WTC11 (cell line): ENCODE measurements at places on chromosomes 1 and 21.

DNA sequence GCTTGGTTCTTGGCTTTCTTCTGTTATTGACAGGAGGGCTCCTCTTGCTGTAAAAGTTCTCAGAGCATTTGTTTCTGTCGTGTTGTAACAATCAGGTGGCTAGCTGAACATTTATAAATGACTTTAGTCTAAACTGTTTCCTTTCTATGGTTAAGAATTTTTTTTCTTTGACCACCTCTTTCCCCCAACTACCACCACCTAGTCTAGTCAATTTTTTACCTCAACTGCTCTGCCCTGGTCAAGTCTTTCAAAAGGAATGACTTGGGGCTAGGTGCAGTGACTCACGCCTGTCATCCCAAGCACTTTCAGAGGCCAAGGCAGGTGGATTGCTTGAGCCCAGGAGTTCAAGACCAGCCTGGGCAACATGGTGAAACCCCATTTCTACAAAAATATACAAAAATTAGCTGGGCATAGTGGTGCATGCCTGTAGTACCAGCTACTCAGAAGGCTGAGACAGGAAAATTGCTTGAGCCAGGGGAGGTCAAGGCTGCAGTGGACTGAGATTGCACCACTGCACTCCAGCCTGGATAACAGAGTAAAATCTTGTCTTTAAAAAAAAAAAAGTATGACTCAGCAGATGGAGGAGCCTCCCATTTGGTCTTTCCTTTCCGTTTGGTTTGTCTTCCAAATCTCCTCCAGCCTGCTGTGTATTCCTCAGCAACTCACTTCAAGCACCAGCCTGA, 40.7 kb downstream of the MAP3K21 start:
- no peak for DNase-seq

- no peak for DNase-seq
These were observed 11.9 kb upstream of the PLXNA2 start for GRCh38 chr1:208256091-208256490.

GRCh38 chr1:217506878-217507277, 124.0 kb downstream of the GPATCH2 start:
- no peak for DNase-seq

- no peak for DNase-seq
These were observed 112.0 kb downstream of the AKT3 start for GRCh38 chr1:243738020-243738419.

DNA sequence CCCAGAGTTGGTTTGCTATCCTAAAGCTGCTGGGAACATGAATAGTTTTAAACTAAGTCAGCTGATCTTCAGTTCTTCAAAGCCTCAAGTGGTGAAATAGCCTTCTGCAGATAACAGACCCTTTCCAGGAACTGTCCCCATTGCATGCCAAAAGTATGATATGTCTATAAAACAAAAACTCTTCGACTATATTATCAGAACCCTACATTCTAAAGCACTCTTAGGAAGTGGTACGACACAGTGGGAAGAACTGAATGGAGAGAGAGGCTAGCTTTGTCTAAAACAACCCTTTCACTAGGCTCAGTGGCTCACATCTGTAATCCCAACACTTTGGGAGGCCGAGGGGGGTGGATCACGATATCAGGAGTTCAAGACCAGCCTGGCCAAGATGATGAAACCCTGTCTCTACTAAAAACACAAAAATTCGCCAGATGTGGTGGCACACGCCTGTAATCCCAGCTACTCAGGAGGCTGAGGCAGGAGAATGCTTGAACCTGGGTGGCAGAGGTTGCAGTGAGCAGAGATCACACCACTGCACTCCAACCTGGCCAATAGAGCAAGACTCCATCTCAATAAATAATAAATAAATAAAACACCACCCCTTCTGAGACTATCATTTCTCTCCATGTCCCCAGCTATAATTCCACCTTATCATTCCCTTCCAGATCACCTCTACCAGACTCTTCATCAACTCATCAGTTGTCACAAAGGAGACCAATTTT, 2.2 kb upstream of the FRRS1 start:
- no peak for DNase-seq

DNA sequence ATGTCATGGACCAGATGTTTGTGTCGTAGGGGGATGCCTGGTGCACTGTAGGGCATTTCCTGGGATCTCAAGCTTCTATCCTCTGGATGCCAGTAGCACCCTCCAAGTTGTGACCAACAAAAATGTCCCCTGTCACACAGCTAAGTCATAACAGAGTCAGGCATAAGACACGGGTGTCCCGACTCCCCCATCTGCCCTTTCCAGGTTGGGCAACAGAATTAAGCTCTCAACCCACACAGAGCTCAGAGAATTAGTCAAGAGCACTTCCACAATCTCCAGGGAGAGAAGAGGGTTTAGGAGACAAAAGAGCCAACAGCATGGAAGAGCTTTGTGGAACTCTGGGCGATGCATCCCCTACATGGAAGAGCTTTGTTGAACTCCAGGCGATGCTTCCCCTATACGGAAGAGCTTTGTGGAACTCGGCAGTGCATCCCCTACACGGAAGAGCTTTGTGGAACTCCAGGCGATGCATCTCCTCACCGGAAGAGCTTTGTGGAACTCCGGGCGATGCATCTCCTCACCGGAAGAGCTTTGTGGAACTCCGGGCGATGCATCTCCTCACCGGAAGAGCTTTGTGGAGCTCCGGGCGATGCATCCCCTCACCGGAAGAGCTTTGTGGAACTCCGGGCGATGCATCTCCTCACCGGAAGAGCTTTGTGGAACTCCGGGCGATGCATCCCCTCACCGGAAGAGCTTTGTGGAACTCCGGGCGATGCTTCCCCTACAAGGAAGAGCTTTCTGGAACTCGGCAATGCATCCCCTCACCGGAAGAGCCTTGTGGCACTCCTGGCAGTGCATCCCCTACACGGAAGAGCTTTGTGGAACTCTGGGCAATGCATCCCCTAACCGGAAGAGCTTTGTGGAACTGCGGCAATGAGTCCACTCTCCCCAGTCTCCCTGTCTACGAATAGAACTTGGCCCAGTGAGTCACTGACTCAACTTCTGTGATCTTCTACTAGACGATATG, 422.7 kb downstream of the KIF26B start:
- DNase-seq = no peak

DNA sequence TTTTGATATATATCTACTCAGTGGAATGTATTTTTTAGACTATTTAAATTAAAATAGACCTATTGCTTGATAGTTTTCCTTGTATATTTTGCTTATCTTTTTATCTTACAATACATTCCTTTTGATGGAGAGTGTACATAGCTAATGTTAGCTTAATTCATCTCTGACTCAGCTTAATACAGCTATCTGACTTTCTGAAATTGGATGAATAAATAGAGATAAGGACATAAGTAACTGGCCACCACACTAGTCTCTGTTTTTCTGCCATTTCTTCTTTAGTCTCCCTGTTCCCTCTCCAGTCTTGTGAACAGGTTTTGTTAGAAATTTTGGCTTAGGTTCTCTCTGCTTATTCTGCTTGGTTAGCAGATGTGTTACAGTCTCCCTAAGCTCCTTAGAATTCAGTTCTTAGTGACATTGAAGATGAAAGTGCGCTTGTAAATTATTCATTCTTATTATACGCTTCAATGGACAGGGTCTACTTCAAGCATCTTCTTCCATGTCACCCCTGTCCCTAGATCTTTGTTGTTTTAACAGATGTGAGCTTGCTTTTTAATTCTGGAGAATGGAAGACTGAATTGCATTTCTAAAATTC, 59.6 kb downstream of the XPR1 start:
- DNase-seq = no peak

- peak; percentile 76 for DNase-seq
These were observed at the start of gene ASAP3 for GRCh38 chr1:23483321-23484252. ASAP3 (minus strand) TSS chr1:23484179; CDS start chr1:23484133, 46 bp downstream.

GRCh38 chr21:40846587-40847411, at the start of gene DSCAM:
DSCAM (minus strand) TSS chr21:40847158; CDS start chr21:40846661, 497 bp downstream.
- DNase-seq = peak; percentile 60

- DNase-seq = no peak
These were observed 30.1 kb downstream of the CDKN2C start for GRCh38 chr1:51000160-51000559.

- DNase-seq = no peak
These were observed 366.0 kb downstream of the OMA1 start for GRCh38 chr1:58180537-58180936.

DNA sequence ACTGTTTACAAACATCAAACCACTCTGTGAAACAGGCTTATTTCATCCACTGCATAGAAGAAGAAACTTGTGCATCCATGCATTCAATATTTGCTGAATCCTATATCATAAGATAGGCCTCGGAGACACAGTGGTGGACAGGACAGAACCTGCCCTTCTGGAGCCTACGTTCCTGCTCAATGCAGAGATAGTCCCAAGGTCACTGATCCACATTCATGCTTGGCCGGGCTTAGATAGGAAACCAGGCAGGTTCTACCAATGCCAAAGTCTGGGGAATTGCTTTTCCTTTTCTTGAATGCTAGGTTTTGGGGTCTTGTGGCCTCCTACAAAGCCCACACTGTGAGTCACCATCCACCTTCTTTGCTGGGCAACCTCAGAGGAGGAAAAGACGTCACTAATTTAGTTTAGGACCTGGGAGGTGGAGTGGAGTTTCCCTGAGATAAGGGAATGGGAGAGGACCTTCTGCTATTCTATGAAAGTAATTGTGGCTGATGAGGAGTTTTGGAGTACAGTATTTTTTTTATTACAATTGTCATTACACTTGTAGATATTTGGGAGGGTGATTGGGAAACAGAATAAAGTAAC, 99.7 kb upstream of the CD34 start:
- no peak for DNase-seq

DNA sequence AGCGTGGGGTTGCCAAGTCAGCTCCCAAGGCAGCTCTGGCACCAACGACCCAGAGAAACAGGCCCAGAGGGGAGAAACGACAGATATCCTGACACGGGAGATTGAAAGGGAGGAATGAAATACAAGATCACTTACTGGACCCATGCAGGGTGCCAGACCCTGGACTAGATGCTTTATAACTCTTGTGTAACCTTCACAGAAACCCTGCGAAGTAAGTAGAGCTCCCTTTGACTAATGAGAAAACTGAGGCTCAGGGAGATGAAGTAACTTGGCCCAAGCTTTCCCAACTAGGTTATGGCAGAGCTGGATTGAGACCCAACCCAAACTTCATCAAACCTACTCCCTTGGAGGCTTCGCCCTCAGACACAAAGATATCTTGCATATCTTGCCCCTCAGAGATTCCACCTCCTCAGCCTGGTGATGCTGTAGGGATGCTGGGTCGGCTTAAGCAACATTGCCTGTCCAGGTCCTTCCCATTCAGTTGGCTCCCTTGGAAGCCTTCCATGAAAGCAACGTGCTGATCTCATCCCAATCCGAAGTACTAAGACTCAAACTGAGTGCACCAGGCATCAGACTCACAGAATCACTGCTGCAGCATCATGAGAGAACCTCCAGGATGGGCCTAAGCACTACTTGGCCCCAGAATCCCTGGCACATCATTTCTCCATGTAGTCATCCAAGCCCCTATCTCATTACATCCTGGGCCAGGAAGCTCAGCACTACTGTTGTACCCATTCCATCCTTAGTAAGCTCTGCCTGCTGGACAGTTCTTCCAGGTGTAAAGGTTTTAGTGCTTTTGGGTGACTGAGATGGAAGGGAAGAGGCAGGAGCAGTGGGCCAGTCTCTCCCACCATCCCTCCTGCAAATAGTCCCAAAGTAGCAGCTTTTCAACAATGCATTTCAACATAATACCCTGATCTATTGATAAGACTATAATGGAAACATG, 1.1 kb upstream of the IGSF9 start:
- DNase-seq = no peak

- no peak for DNase-seq
These were observed 9.3 kb downstream of the GLIS1 start for GRCh38 chr1:53729456-53730223.

- peak; percentile 36 for DNase-seq
These were observed 852 bp downstream of the KTI12 start for GRCh38 chr1:52032785-52033131.

- DNase-seq = peak; percentile 80
These were observed 29.5 kb downstream of the LDLRAP1 start for GRCh38 chr1:25572708-25573590.

GRCh38 chr1:119743776-119744597, 24.7 kb downstream of the HMGCS2 start:
- DNase-seq = peak; percentile 71

DNA sequence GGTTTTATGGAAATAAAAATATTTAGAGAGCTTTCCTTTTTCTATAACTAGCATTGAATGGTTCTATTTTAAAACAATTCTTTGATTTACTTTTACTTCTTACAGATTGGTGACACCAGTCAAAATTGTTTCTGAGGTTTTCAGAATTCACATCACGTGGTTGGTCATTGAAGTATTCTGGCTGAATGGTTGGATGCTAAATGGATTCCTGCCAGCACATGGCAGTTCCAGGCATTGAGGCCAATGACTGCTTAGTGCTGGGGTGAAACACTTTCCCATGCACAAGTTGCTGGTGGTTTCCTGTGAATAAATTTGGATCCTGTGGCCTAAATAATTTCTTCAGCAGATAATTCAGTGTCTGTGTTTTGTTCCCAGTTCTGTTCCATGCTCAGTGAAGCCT, 20.6 kb downstream of the NCAM2 start:
- no peak for DNase-seq

- DNase-seq = no peak
These were observed 107.8 kb upstream of the WNT4 start for GRCh38 chr1:22250724-22251123.

DNA sequence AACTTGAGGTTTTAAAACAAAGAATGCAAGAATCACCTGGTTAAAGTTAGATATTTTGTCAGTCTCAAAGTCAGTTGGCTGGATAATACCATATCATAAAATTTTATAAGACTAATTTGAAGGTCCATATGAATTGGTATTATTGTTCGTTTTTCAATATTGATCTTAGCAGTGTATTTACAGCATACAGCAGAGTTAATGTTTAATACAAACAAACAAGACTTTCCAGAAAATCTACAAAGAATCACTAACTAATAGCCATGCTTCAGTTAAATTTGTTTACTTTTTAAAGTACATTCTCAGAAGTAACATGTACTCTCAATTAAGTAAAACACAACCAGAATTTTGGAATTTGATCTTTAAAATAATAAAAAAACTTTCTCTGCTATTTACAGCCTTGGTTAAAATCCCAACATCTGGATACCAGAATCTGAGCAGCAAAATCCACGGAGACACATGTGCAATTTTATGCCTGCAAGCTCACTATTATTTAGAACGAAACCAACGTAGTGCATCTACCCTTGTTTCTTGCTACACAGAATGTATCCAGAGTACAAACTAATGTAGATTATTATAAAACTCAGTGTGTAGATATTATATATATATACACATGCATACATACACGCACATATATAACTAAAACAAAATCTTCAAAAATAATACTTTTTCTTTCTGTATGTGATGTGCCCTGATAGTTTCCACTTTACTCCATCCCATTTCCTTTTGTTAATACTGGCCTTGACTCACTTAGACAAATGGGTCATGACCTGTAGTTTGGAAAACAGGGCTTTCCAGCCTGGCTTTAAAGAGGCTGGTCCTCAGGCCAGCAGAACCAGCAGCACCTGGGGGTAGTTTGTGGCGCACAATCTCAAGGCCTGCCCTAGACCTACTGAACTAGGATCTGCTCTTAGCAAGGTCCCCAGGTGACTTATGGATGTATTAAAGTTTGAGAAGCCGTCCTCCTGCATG, 63.6 kb upstream of the ERG start:
- no peak for DNase-seq

GRCh38 chr21:14863745-14864210, 201.0 kb downstream of the NRIP1 start:
- no peak for DNase-seq
